ENCODE measurements at places on chromosomes 7 and 10. TPM values are rescaled to one million over a fixed set of nuclear protein-coding genes. Genes with fewer than 3 reads are reported as not detected.

PRTFDC1 gene
- total RNA-seq, result 1.5 TPM

- DNase-seq, result no peak
These were observed 109.2 kb downstream of the SND1 start for GRCh38 chr7:127761196-127761595.

DNA sequence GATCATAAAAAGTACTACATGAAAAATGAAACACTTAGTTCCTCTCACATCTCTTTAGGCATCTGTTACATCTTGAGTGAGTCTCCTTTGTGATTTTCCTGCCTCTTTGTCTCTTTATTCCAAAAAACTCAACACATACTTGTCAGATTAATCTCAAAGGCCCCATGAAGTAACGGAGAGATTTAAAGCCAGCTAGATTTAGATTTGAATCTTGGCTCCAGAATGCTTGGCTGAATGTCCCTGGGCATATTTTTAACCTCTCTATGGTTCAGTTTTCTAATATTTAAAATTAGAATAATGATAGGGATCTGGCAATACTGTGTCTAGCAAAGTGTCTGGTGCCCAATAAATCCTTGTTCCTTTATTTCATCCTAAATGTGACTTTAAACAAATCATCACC, 140.0 kb downstream of the DGKB start:
- no peak for DNase-seq

PCLO gene
- not detected for total RNA-seq

CNTNAP2 gene
- total RNA-seq, result not detected

XRCC2 gene
- 15.8 TPM for total RNA-seq

- DNase-seq, result no peak
These were observed 101.0 kb downstream of the HBP1 start for GRCh38 chr7:107269790-107270189.

- no peak for DNase-seq
These were observed 73.3 kb downstream of the CHST15 start for GRCh38 chr10:124019886-124020797.

GRCh38 chr7:4129481-4130122, 552.5 kb upstream of the FOXK1 start:
- no peak for DNase-seq

OR9A2 gene
- not detected for total RNA-seq

GRCh38 chr10:62934258-62934657, 118.1 kb upstream of the EGR2 start:
- no peak for DNase-seq

GRCh38 chr7:6165521-6166320, 106.7 kb downstream of the CYTH3 start:
- no peak for DNase-seq

Measured in CD8-positive, alpha-beta memory T cell (primary cell).